ENCODE measurements at places on chromosomes 1 and 21. TPM values are rescaled to one million over a fixed set of nuclear protein-coding genes. Genes with fewer than 3 reads are reported as not detected.

Gene ARHGEF16
- total RNA-seq, result not detected

Gene OR2T29
- not detected for total RNA-seq

Gene PIGM
- 7.2 TPM for total RNA-seq

Gene KCNE1
- not detected for total RNA-seq

Gene DPYD
- 42.0 TPM for total RNA-seq

Gene NR5A2
- total RNA-seq, result not detected

Gene RHEX
- not detected for total RNA-seq

DNA sequence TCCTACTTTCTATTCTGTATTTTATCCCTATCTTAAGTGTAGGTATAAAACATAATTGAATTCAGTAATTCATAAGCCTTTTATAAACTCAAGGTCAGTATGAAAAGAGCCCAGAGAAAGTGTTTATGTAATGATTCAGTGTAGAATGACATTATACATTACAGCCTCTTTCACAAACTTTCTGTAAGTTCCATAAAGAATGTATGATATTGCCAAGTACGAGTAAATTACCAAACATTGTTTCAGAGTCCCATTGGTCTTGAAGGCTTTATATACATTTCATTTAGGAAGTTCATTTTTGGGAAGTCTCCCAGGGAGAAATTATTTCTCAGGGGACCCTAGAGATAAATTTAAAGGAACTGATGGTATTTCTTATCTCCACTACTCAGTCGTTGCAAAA is 37.8 kb upstream of the VAMP3 start:
- no peak for DNase-seq

- DNase-seq, result no peak
Observed at GRCh38 chr1:246919902-246920301, 11.8 kb downstream of the AHCTF1 start.

DNA sequence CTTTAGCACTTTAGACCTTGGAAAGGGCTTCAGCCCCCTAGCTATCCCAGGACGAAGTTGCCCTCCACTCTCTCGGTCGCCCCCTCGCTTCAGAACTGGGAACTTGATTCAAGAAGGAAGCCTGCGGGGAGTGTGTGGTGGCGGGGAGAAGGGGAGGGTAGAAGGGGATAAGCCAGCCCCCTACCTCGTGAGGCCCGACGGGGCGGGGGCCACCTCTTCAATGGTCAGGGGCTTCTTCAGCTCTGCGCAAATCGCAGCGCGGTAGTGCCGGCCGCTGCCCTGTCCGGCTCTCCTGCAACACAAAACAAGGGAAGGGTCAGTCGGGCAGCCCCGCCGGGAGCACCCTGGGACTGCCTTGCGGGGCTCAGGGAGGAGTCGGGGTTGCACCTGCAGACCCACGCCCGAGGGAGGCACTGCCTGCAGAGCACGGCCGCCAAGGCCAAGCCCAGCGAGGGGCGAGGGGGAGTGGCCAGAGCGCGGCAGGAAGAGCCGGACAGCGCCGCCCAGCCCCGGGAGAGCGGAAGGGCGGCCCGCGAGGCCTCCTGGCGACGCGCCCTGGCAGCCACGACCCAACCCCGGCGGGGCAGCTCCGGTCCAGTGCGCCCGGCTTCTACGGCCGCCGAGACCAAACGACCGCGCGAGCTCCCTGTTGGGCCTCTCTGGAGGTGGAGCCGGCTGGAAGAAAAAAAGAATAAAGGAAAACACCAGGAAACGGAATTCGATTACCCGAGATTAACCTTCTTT is 56.2 kb upstream of the RASAL2 start:
- DNase-seq, result no peak

GRCh38 chr1:163414778-163415177 is 93.0 kb downstream of the NUF2 start:
- no peak for DNase-seq

DNA sequence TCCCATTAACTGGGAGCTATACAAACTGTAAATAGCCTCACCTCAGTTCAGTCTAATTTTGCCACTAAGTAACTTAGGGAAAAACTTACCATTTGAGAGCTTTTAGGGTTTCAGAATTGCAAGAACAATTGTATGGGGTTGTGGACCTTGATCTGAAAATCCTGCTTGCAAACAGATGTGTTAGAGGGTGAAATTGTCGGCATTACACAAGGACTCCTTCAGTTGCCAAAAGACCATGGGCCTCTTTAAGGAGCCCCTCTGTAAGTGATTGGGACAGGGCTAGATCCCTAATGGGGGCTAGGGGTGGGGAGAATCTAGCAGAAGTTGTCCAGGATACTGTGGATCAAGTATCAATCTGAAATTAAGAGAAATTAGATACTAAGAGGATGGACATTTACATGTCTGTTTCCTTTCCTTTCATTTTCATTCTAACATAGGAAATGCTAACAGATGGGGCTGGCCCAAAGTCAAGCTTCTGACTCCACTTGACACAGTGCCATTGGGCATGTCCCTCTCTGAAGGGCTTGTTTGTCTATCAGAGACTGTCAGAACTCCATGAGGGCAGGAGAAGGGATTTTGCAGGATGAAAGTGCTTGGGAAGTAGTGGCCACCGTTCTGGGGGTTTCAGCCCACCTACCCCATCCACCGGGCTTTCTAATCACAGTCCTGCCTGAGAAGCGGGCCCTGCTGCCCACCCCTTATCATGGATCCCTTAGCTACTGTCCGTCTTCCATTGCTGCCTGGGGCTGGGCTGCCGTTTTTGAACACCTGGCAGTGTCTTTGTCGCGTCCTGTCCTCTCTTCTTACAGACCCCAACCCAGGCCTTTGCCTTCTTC is 54.7 kb downstream of the STUM start:
- no peak for DNase-seq

DNA sequence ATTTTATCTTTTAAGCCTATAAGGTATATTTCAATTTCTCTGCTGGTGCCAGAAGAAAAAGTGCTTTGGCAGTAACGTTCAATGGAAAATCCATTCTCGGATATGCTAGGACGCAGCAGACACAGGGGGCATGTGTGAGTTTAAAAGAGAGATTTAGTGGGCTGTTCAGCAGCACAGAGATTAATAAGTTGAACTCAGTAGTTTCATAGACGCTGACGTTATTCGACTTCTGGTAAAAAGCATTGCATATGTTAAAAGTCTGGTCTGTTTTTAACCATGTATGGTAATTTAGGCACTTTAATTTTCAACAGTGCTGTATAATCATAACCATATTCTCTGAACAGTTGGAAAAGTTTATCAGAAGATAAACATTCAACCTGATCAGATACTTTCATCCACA is 99.6 kb downstream of the ATP6V1G3 start:
- DNase-seq, result no peak

GRCh38 chr1:91645031-91645430 is 144.4 kb downstream of the CDC7 start:
- no peak for DNase-seq

Data from activated naive CD8-positive, alpha-beta T cell treated with anti-CD3 and anti-CD28 coated beads, Interleukin-2, amount 10 ng/mL, durations not matched to agents 7 days and 5 days (primary cell).